ENCODE measurements at places on chromosomes 5 and 9.
A peak's percentile ranks its signal among the peaks of the same experiment; 100 is the strongest.

DNA sequence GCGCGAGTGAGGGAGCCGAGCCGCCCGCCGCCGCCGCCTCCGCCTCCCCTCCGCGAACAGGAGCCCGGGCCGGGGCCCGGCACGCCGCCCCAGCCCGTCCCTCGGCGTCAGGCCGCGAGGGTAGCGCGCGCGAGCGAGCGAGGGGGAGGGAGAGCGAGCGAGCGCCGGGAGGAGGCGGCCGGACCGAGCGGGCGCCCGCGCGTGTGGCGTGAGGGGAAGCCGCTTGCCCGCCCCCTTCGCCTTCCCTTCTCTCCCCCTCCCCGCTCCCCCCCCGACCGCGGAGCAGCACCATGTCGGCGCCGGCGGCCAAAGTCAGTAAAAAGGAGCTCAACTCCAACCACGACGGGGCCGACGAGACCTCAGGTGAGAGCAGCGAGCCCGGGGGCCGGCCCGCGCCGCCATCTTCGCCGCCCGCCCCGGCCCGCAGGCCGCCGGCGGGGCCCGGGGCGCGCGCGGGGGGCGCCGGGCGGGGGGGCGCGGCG lies 312 bp downstream of the SET start:
- ATAC-seq = peak; percentile 40

- ATAC-seq = no peak
These were observed 9.0 kb downstream of the TOR1B start for GRCh38 chr9:129811967-129812363.

DNA sequence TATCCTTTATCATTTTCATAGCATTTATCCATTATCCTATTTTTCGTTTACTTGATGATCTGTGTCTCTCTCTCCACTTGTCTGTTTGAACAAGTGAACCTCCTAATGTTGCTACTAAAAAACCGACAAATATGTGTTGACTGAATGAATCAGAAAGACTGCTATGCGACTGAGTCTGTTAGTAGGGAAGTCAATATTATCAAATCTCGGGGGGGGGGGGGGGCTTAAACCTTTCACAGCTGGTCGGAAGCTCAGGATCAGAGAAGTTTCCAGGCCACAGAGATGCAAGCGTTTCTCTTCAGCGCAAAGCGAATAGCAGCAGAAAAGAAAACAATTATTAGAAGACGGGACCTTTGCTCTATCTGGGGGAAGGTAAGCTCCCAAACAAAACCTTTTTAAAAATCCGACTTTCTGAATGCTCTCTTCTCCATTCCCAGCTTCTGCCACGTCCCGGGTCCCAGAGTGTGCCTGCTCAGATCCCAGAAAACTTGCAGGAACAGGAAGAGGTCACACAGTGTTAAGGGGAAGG lies 412 bp downstream of the RIOK2 start:
- ATAC-seq = no peak

DNA sequence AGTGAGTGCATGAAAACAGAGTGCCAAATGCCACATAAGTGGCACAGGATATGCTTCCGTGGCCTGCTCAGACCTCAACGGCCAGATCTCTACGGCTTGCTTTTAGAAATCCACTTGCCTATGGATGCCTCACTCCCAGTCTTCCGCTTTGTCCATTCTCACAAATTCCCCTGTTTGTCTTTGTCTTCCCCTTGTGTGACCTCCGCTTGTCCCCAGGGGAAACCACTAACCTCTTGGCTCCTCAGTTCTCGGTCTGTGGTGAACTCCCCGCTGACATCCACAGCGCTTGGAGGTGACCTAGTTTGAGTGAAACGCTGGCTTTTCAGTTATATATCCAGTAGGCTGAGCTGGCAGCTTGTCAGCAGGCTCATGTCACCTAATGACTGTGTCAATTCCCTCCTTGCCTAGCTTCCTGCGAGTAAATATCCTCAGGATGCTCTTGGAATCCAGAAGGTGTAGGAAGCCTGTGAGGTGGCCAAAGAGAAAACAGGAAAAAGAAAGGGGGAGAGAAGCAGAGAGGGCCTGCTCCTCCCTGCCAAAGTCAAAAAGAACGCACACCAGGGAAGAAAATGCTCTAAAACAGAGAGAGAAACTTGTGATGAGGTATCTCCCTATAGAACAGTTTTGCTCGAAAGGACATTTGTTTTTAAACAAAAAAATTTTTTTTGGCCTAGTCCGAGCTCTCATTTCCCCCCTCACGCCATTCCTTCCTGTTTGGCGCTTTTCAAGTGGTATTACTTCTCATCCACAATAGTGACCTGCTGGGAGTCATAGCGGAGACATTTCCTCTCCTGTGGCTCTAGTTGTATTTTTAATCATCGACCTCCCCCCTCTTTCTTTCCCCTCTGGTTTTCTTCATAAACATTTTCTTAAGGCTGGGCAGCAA lies 101.6 kb upstream of the SPRY4 start:
- ATAC-seq = peak; percentile 60

- no peak for ATAC-seq
These were observed 11.4 kb downstream of the SLIT3 start for GRCh38 chr5:169289520-169289919.

GRCh38 chr5:156589104-156589945 lies 260.8 kb upstream of the PPP1R2B start:
- no peak for ATAC-seq

GRCh38 chr5:173385832-173386360 lies 57.7 kb upstream of the STC2 start:
- no peak for ATAC-seq

DNA sequence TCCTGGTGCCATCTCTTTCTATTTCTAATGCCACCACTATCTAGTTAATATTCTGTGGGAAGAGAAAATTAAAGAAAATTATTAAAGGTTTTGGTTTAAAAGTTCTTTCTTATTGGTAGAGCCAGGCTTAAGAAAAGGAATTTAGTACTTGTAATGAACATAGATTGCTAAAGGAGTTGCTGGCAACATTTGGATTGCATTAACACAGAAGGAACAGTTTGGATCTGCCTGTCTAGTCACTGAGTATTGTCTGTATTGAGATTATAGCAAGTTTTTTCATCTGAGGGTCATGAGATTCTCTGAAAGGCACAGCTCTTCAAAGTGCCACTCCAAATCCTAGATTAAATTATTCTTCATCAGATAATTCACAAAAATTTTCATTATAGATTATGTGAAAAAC lies 32.0 kb downstream of the FSD1L start:
- ATAC-seq = no peak

DNA sequence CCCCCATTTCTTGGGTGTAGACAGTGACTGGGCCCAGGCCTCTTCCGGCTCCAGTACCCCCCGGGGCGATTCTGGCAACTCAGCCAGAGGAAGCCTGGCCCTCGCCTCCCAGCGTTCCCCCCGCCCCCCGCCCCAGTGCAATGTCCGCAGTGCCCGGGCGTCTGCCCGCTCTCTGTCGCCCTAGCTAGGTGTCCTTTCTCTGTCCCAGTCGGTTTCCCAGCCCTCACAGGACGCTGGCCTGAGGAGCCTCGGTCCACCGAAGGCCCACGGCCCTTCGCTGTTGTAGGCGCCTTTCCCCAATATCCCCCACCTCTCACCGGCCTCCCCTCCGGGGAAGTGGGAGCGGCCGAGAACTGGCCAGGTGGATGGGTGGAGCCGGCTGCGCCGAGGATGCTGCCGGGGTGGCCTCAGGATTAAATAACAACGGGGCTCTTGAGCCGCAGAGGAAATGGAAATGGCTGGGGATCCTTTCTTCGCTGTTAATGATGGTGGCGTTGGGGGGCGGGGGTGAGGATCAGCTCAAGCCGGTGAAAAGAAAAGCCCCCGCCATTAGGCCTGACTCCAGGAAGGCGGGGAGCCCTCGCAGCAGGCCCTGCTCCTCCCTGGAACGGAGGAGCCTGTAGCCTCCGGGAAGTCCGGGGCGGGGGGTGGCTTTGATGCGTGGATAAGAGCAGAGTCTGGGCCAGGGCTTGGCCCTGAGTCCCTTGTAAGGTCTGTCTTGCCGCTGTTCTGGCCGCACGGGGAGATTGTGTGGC lies 1.1 kb upstream of the SPRY4 start:
- ATAC-seq = no peak

GRCh38 chr5:173950829-173951228 lies 38.1 kb upstream of the C5orf47 start:
- ATAC-seq = no peak

GRCh38 chr5:146193285-146193684 lies 10.1 kb upstream of the RBM27 start:
- no peak for ATAC-seq

GRCh38 chr5:112735702-112736101 lies 2.0 kb upstream of the APC start:
- no peak for ATAC-seq

- ATAC-seq = peak; percentile 36
These were observed 512.3 kb upstream of the DAP start for GRCh38 chr5:11273180-11273903.

DNA sequence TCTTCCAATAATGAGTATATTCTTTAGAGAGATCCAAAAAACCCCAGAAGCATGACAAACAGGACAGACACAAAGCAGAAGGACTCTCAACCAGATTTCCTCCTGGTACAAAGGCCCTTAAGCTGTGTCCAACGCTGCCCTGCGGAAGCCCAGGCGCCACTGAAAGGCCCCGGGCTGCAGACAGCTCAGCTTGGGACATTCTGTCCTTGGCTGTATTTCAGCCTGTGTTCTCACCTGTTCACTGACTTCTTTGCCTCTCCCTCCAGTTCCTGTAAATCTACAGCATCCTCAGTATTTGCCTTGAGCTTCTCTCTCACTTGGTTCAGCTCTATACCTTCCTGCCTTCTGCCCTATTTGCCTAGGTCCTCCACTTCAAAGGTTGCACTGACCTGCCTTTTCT lies 96.5 kb downstream of the SH3TC2 start:
- peak; percentile 18 for ATAC-seq

GRCh38 chr5:68258531-68258930 lies 43.0 kb downstream of the PIK3R1 start:
- ATAC-seq = no peak

DNA sequence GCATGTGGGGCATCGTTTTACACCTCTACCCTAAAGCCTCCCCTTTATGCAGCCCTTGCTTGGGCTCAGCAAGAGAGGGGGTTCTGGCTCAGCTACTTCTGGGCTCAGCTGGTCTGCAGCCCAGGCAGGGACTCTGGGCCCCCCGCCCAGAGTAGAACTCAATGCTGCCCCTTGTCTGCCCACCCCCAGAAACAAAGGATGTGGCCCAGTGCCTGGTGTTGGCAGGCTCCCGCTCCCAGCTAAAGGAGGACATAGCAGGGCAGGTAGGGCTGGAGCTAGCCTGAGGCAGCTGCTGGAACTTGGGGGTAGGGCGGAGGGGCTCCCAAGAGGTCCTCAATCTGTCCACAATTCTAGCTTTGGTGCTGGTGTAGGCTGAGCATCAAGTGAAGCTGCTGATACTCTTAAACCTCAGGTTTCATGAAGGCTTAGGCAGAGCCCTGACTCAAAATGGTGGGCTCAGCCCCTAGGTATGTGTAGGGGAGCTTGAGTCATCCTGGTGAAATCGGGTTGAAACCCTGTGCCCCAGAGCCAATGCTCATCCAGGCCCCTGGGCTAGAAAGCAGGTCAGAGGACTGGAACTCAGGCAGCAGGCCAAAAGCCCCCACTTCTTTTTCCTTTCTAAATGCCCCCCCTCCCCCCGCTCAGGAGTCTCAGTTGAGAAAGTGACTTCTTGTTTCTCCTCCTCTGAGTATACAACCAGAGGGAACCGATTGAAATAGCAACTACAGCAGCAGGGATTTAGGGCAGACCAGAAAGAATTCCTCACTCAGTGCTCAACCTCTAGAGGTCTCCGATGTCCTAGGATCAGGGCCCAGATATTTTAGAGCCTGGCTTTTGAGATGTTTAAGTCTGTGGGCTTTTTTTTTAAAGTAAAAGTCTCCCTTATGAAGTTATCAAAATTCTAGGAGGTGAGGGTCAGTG lies 11.4 kb downstream of the PSD2 start:
- no peak for ATAC-seq

DNA sequence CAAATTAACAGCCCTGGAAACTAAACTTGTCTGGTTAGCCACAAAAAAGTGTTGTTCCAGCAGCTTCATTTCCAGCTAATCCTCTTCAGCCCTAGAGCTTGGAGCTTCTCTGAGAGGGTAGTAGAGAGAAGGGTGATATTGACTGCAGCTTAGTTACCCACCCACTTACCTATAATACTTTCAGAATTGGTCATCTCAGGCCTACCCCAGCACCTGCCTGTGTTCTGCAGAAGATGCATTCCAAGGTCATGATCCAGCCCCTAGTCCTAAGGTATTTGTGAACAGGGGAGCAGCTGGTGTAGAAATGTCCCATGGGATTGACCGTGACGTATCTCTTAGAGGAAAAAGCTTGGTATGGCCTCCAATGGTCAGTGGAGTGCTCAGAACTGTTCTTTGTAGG lies 289.0 kb downstream of the NR3C1 start:
- ATAC-seq = no peak

- ATAC-seq = no peak
These were observed 142.9 kb upstream of the MSX2 start for GRCh38 chr5:174581479-174581878.

DNA sequence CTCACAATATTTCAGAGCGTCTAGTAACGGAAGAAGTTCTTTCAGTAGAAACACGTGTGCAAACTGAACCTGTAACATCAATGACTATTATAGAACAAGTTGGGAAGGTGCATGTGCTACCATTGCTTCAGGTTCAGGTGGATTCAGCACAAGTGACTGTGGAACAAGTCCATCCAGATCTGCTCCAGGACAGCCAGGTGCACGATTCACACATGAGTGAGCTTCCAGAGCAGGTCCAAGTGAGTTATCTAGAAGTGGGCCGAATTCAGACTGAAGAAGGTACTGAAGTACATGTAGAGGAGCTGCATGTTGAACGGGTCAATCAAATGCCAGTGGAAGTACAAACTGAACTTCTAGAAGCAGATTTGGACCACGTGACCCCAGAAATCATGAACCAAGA lies 17.4 kb upstream of the NIM1K start:
- ATAC-seq = no peak

- no peak for ATAC-seq
These were observed 94.1 kb downstream of the NSG2 start for GRCh38 chr5:174139623-174140022.

DNA sequence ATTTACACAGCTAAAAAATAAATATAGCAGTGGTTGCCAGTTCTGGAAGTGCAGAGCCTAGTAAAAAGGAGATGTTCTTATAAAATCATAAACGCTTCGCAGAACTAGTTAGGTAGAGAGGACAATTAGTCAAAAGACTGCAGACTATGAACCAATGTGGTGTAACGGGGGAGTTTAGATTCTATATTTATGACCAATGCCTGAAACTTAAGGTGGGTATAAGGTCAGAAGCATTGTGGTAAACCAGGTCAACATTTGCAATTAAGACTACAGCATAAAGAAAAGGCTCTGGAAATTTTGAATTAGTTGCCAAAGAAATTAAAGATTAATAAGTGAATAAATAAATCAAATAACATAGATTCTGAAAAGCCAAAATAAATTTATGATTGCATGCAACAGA lies 370.4 kb downstream of the PRDM9 start:
- no peak for ATAC-seq

DNA sequence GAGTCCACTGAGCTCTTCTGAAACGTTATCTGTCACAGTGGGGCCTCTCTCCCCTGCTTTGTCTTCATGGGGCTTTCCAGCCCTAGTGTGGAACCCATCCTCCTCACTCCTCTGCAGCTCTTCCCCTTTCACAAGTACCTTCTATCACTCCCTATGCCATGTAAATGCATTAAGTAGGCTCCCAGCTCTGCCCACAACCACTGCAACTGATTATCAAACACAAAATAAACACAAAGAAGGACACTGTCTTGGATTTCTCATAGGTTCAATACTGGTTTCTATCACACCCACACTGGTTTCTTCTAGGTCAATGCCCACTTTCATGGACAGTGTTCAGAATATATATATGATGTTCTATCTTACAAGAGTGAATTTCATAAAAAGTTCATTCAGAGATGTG lies 139.4 kb downstream of the GNAQ start:
- ATAC-seq = no peak

- ATAC-seq = no peak
These were observed 5.9 kb upstream of the EGR1 start for GRCh38 chr5:138459311-138459933.

GRCh38 chr5:76582230-76583162 lies 40.7 kb downstream of the F2RL2 start:
- ATAC-seq = no peak

Data from gastroesophageal sphincter (tissue), 4 donors.